Subcutaneous adipose tissue (tissue), 4 donors: ENCODE measurements at places on chromosomes 7 and 10. TPM values are rescaled to one million over a fixed set of nuclear protein-coding genes. Genes with fewer than 3 reads are reported as not detected.

Gene HPSE2
- total RNA-seq: 0.44 TPM

Gene MSS51
- 3.4 TPM for total RNA-seq

Gene TMEM225B
- total RNA-seq: 4.0 TPM

Gene AZGP1
- 61.5 TPM for total RNA-seq

Gene CCDC172
- not detected for total RNA-seq

Gene DKK1
- 79.9 TPM for total RNA-seq

Gene ZDHHC16
- total RNA-seq: 22.0 TPM

Gene ARHGEF5
- total RNA-seq: 3.9 TPM
